Neural progenitor cell (in vitro differentiated cells): ENCODE measurements at places on chromosomes 11 and 22.

- no peak for DNase-seq
Observed at GRCh38 chr22:27732841-27733240, 68.7 kb downstream of the MN1 start.

GRCh38 chr11:106288057-106288456 is 210.6 kb downstream of the AASDHPPT start:
- DNase-seq = no peak

DNA sequence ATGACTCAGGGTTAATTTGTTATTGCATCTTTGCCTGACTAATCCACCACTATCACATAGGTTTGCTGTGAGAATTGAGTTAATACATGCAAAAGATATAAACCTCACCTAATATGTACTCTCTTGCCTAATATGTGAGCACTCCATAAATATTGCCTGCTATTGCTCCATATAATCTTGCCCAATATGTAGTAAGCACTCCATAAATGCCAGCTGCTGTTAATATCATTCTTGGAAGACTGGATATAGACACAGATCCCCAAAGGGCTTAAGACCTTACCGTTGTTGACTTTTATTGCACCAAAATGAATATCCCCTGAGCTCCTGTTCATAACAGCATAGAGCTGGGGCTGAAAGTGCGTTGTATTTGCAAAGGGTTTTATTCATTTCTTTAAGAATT is 27.0 kb upstream of the LRRC55 start:
- DNase-seq = no peak

- DNase-seq = no peak
Observed at GRCh38 chr22:20396639-20397038, 2.7 kb downstream of the ZNF74 start.

GRCh38 chr22:50184004-50184901 is 1.5 kb upstream of the TRABD start:
- DNase-seq = peak; percentile 63

DNA sequence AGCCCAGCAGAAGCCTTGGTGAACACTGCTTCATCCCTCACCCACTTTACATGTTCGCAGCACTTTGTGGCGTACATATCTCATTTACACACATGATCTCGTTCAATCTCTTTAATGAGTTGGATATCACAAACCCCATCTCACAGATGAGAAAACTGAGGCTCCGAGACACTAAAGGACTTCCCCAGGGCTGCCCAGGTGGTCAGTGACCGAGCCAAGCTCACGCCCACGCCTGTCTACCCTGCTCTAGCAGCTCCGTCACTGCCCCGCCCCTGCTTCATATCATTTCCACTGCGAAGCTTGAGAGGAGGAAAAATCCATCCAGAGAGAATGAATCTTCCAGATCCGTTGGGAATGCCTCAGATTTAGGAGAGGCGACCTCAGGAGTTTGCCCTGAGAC is 11.8 kb upstream of the DSCAML1 start:
- no peak for DNase-seq

DNA sequence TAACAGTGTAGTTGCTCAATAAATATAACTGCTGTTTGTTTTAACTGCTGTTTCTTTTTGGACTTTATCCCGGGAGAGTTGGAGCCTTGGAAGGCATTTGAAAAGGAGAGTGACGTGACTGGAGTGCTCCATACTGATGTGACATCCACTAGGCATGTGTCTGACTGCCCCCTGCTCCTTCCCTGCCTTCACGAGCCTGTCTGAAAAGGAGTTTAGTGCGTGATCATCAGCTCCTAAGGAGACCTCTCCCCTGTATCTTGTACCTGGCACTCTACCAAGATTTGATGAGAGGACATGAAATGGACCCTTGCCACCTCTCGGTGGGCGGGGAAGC is 22.9 kb downstream of the ZBTB16 start:
- no peak for DNase-seq

- peak; percentile 36 for DNase-seq
Observed at GRCh38 chr11:100739666-100740065, 52.6 kb downstream of the ARHGAP42 start.

GRCh38 chr11:20158597-20159257 is 1.5 kb downstream of the DBX1 start:
- peak; percentile 95 for DNase-seq

DNA sequence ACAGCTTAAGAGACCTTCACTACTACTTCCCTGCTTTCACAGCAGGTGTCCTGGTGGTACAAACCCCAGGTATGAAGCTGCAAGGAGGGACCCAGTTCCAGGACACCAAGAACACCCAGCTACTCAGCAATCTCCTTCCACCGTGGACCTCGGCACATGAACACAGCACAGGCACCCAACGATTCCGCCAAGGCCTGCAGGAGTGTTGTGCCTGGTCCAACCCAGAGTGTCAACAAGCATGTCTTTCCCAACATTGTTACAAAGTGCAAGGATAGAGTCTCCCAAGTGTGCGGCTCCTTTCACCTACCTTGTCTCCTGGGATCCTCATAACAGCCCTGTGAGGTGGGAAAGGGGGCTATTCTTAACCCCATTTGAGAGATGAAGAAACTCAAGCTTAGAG is 11.8 kb downstream of the PATZ1 start:
- no peak for DNase-seq

GRCh38 chr11:12704049-12704448 is 29.8 kb downstream of the TEAD1 start:
- no peak for DNase-seq

GRCh38 chr11:74543991-74544390 is 48.4 kb upstream of the POLD3 start:
- DNase-seq = no peak

GRCh38 chr11:1750481-1750839 is at the start of gene IFITM10:
IFITM10 (minus strand) TSS chr11:1750595; CDS start chr11:1750442, 153 bp downstream.
- DNase-seq = peak; percentile 48

DNA sequence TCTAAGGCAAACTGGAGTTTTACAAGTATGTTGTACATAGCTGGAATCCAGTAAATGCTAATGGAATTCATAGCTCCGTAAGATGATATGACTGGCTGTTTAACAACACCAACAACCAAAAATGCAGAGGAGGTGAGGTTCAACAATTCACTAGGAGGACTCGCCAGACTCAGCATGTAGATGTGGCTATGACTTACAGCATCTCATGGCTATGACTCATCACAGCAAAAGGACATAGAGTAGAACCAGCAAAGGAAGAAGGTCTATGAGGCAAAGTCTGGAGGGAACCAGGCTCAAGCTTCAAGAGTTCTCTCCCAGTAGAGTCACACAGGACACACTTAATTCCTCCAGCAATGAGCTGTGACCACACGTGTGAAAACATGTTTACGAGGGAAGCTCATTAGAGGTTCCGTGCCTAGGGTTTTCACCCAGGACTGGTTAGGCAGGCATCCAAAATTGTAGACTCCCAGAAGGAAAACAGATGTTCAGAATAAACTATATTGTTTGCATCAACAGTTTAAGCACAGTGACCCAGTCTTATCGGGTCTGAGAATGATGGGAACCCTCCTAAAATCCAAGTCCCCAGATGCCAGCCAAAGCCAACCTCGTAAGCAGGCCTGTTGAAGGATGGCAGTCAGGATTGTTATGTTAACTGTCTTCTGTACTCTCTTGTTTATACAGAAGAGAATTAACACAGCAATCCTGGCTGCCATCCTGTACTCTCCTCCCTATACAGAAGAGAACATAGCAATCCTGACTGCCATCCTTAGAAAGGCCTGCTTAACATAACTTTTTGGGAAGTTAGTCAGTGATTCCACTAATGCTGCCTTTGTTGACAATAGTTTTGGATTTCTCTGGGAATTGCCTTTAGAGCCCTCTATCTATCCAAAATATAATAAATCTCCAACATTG is 116.6 kb downstream of the LARGE1 start:
- DNase-seq = no peak

- DNase-seq = peak; percentile 23
Observed at GRCh38 chr11:7448201-7448600, 37.1 kb upstream of the OLFML1 start.

GRCh38 chr11:111162305-111162704 is 83.2 kb upstream of the POU2AF2 start:
- DNase-seq = no peak

DNA sequence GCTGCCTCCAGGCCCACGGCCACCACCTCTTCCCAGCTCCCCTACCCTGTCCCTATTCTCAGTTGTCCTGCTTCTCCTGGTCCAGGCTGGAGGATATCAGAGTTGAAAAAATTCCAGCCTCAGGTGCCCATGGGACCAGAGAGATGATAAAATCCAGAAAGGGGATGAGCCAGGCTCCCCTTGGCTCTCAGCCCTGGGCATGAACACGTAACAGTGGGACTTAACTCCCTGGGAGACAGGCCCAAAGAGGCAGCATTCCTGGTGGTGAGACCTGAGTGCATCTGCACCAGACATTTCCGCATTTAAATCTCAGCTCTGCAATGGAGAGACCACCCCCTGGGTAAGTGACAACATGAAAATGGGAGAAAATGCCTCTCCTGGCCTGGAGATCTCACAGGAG is 10.4 kb upstream of the SLC39A13 start:
- DNase-seq = peak; percentile 15

DNA sequence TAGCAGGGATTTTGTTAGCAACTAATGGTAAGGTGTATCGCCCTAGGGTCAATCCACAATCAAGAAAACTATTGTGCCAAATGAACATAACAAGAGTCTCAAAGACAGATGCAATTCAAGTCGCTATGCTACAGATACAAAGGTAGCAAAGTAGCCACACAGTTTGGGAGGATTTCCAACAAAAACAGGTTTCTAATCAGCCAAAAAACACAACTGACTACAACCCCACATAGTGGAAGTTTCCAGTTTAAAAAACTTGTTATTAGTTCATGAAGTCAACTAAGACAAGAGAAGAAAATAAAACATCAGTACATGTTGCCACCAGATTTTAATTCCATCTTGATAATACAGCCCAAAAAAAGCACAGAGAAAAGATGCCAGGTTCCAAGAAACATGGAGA is 38.0 kb downstream of the MYH9 start:
- no peak for DNase-seq

GRCh38 chr11:26620282-26621045 is 48.4 kb upstream of the MUC15 start:
- no peak for DNase-seq

GRCh38 chr22:35313311-35314121 is 13.8 kb downstream of the TOM1 start:
- DNase-seq = no peak

GRCh38 chr22:45785458-45785857 is 113.8 kb downstream of the ATXN10 start:
- no peak for DNase-seq

DNA sequence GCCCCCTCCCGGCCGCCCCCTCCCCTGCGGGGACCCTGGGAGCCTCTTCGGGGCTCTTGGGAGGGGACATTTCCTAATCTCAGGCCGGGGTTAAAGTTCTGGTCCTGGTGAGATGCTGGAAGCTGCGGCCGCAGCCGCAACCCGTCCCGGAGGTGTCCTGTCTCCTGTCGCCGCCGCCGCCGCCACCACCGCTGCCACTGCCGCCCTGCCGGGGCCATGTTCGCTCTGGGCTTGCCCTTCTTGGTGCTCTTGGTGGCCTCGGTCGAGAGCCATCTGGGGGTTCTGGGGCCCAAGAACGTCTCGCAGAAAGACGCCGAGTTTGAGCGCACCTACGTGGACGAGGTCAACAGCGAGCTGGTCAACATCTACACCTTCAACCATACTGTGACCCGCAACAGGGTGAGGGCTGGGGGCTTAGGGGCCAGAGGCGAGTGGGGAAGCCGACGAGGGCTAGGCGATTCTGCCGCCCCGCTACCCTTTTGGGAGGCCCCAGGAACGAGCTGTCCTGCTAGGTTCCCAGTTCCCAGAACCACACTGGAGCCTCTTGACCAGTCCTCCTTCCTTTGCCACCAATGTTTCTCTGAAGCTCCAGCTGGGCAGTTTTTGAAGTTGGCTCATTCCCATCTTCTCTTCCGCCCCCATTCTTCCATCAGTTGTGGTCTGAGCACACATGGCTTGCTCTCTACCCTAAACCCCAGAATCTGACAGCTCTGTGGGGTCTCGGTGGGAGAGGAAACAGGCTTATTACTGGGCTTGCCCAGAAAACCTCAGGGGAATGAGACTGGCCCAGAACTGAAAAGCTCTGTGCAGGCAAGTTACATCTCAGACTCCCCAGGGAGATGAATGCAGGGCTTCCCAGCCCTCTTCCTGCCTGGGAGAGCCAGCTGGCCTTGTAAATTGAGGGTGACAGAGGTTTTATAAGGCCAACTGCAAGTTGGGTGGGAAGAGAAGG is 781 bp downstream of the SIDT2 start:
- DNase-seq = peak; percentile 34

DNA sequence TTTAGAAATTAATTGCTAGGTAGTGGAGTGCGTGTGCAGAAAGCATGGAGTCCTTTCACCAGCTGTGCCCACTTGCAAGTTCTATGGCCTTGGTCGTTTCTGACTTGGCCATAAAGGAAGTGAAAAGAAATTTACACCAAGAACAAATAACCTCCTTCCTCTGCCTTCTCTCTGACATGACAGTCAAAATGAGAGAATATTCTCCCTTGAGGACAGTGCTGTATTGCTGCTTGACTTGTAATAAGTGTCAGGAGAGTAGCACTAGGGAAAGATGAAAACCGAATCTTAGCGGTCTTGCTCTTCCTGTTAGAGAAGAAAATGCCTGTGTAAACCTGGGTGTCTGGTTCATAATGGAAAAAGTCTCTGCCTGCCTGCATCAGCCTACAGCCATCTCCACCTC is 333.1 kb upstream of the RAG2 start:
- no peak for DNase-seq

DNA sequence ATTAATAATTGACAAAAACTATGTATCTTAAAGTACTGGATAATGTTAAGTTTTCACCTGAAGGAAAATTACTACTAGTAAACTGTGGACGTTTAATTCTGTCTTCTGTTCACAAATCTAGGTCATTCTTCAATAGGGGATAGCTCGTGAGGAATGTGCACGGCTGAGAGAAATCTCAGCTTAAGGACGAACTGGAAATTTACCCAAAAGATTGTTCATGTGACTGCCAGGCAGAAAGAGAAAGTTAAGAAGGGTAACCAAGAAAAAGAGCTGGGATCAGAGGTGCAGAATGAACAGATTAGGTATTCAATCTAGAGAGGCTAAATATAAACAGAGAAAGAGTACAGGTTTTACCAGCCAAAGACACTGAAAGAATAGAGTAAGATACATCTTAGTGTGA is 245.3 kb downstream of the CASP12 start:
- DNase-seq = no peak

GRCh38 chr11:95908826-95909225 is 15.1 kb downstream of the MTMR2 start:
- no peak for DNase-seq

DNA sequence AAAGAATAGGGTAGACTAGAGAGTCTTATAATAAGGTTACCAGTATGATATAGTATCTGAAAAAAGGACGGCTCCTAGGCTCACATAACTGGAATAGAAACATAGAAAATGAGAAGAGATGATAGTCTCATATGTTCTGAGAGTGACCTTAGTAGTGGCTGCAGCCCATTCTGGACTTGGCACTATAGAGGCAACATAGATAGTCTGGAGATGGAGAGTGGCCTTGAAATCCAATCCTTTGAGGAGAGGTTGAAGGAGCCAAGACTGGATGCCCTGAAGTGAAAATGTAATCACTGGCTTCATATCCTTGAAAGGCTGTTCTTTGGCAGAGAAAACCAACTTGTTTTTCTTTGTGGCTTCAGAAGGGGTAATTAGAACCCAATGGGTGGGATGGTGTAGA is 81.1 kb downstream of the STIM1 start:
- no peak for DNase-seq

GRCh38 chr11:29310725-29311342 is 706.0 kb downstream of the KCNA4 start:
- no peak for DNase-seq

- DNase-seq = peak; percentile 42
Observed at GRCh38 chr11:122159173-122159721, 43.2 kb upstream of the BLID start.
